Midbrain (tissue), 1 donor: ENCODE measurements at places on chromosomes 7 and 10.

DNA sequence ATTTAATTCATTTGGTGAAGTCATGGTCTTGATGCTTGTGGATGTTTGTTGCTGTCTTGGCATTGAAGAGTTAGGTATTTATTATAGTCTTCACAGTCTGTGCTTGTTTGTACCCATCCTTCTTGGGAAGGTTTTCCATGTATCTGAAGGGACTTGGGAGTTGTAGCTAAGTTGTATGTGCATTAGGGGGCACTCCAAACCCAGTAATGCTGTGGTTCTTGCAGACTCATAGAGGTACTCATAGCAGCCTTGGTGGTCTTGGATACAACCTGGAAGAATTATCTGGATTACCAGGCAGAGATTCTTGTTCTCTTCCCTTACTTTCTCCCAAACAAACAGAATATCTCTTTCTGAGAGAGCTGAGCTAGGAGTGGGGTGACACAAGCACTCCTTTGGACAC is 93.2 kb downstream of the ADCYAP1R1 start:
- no peak for DNase-seq

DNA sequence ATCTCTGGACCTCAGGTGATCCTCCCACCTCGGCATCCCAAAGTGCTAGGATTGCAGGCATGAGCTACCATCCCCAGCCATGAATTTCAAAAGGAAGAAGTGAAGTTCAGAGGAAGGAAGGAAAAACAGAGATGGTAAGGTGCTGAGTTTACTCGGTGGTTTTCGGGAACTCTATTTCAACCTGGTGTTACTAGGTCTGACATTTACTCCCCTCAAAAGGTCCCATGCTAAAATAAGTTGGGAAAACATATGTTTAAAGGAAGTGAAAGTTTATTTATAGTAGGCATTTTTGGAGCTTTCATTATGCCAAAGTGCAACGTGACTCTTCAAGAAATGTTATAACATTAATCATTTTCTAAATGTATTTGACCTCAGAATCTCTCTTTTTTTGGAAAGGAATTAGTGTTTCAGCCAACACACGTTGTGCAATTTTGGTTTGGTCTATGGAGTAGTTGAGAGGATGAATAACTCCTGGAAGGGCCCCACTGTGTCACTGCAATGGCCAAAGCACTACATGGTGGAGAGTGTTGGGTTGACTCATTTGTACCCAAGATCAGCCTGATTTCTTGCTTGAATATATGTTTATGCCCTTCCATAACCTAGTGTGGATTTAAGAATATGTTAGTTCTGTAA is 114.7 kb upstream of the FAM171A1 start:
- no peak for DNase-seq

GRCh38 chr7:157403646-157404401 is 67.0 kb downstream of the DNAJB6 start:
- no peak for DNase-seq

- peak; percentile 14 for DNase-seq
Measured at GRCh38 chr10:75910032-75910431, 478.6 kb downstream of the LRMDA start.

GRCh38 chr10:113264333-113265131 is 288.3 kb upstream of the HABP2 start:
- no peak for DNase-seq

GRCh38 chr7:36318116-36318515 is 71.5 kb upstream of the ANLN start:
- DNase-seq = no peak

GRCh38 chr10:118471863-118472262 is 123.6 kb downstream of the PRLHR start:
- no peak for DNase-seq

GRCh38 chr10:129662426-129662825 is 195.4 kb downstream of the MGMT start:
- DNase-seq = no peak

DNA sequence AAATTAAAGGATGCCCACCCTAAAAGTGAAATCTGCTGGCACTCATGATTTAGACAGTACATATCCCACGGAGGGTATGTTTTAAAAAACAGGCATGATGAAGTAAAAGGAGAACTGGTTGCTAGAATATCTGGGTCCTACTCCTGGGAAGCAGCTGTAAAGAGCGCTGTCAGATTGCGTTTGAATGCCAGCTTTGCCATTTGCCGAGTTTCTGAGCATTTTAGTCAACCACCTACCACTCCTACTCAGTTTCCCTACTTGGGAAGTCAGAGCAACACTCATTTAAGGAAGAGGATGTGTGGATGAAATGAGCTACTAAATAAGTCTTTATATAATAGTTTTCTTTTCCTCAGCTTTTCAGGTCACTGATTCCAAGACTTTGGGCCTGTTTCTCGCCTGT is 1.1 kb upstream of the UMAD1 start:
- no peak for DNase-seq

DNA sequence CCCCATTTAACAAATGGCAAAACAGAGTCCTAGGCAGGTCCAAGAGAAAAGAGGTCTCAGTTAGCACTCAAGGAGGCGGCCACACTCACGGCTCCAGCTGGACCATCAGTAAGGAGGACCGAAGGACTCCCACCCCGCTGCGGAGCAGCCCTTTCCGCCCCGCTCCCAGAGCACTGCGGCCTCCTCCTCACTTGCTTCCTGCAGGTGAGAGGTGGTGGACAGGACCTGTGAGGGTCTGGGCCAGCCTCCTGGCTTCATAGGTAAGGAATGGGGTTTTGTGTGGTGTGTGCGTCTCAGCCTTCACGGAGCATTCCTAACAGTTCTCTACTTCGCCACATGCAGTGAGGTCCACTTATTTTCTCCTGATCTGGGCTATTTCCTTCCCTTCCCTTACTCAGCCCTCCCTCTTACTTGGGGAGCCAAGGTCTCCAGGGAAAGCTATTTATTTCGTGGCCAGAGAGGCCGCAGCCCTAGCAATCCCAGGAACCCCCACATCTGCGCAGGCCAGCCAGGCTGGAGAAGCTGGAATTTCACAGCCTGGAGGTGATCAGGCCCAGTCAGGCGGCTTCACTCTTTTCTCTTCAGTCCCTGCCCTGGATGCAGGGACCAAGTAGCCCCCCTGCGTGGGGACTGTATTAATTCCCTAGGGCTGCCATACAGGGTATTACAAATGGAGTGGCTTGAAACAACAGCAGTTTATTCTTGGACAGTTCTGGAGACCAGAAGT is 45.9 kb downstream of the ZNF783 start:
- no peak for DNase-seq
